Caco-2 (cell line): ENCODE measurements at places on chromosomes 13 and 19. TPM values are rescaled to one million over a fixed set of nuclear protein-coding genes. Genes with fewer than 3 reads are reported as not detected.
A peak's percentile ranks its signal among the peaks of the same experiment; 100 is the strongest.

GRCh38 chr19:49488863-49489537, 1.6 kb downstream of the RPL13A start:
- peaks cover 8% of the 10 kb centered on the region for H3K36me3 ChIP-seq
- no peaks in the 10 kb centered on the region for H3K27me3 ChIP-seq
- peak overlapping the region; percentile 99 for H3K27ac ChIP-seq
- no peak for DNase-seq
- peak overlapping the region; percentile 88 for H3K4me3 ChIP-seq

GRCh38 chr13:113542751-113543424, 41.7 kb upstream of the TFDP1 start:
- DNase-seq = peak; percentile 30
- no peaks in the 10 kb centered on the region for H3K36me3 ChIP-seq
- H3K4me1 ChIP-seq = peaks cover 18% of the 10 kb centered on the region
- H3K27me3 ChIP-seq = no peaks in the 10 kb centered on the region

DNA sequence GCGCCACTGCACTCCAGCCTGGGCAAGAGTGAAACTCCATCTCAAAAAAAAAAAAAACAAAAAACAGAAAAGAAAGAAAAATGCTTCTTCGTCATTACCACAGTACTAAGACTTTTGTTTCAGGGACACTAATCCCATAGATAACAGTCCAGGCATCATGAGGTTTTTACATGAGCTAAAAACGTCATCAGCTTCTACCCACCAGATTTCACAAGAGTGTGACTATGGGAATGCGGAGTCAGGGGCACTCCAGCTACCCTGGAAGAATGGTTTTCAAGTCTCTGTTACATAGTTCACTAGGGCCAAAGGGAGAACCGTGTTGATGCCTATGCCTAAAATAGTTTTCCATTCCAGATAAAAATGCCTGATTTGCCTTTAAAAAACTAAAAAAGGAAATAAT, 33.2 kb downstream of the RAB20 start:
- H3K27me3 ChIP-seq = no peaks in the 10 kb centered on the region
- H3K27ac ChIP-seq = peak overlapping the region; percentile 84

Gene SEMA6B
- total RNA-seq = 0.39 and 0.44 TPM in 2 replicates

Gene ZNF90
- total RNA-seq = 4.8 and 7.1 TPM in 2 replicates

- H3K27ac ChIP-seq = no peak overlapping the region
- no peak overlapping the region for H3K4me3 ChIP-seq
- no peaks in the 10 kb centered on the region for H3K27me3 ChIP-seq
- DNase-seq = no peak
- no peaks in the 10 kb centered on the region for H3K36me3 ChIP-seq
Measured at GRCh38 chr13:112042496-112042895, 24.5 kb upstream of the SOX1 start.

Gene LSR
- 172 and 197 TPM in 2 replicates for total RNA-seq

Gene ERICH4
- not detected in 2 replicates for total RNA-seq

Gene IGFL3
- 0.53 TPM in 1 of 2 replicates, not detected in the other for total RNA-seq

DNA sequence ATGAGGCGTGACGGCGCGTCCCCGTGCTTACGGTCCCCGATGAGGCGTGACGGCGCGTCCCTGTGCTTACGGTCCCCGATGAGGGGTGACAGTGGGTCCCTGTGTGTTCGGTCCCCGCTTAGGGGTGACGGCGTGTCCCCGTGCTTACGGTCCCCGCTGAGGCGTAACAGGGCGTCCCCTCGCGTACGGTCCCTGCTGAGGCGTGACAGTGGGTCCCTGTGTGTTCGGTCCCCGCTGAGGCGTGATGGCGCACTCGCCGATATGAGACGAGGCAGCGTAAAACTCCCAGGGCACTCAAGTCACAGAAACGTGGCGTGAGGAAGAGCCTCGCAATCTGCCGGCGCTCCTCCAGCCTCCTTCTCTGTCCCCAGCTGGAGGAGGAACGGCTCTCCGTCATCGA, 20.9 kb downstream of the CFAP97D2 start:
- H3K36me3 ChIP-seq = no peaks in the 10 kb centered on the region
- H3K27ac ChIP-seq = no peak overlapping the region
- DNase-seq = no peak
- no peak overlapping the region for H3K4me3 ChIP-seq
- no peaks in the 10 kb centered on the region for H3K4me1 ChIP-seq
- H3K27me3 ChIP-seq = no peaks in the 10 kb centered on the region
